Calu3 (cell line): ENCODE measurements at places on chromosomes 6 and 20. TPM values are rescaled to one million over a fixed set of nuclear protein-coding genes. Genes with fewer than 3 reads are reported as not detected.

Gene PRICKLE4
- 6.4 and 7.1 TPM in 2 replicates for total RNA-seq

Gene FAM83C
- total RNA-seq = 0.12 TPM in 1 of 2 replicates, not detected in the other

Gene VSX1
- total RNA-seq = not detected in 2 replicates

Gene GPR31
- total RNA-seq = not detected in 2 replicates

Gene MARCKS
- total RNA-seq = 64.6 and 70.1 TPM in 2 replicates

Gene CCM2L
- total RNA-seq = not detected in 2 replicates

Gene SLC13A3
- 0.49 TPM in 1 of 2 replicates, not detected in the other for total RNA-seq

Gene BLOC1S5
- total RNA-seq = 8.0 and 10.5 TPM in 2 replicates

Gene RAD21L1
- not detected in 2 replicates for total RNA-seq

Gene MYO6
- total RNA-seq = 122 and 153 TPM in 2 replicates

Gene XKR7
- total RNA-seq = not detected in 2 replicates

Gene L3MBTL1
- 39.7 and 42.3 TPM in 2 replicates for total RNA-seq

Gene ZNF334
- total RNA-seq = not detected in 2 replicates

Gene CFB
- 944 and 1,205 TPM in 2 replicates for total RNA-seq

Gene DAAM2
- not detected in 2 replicates for total RNA-seq

Gene TNXB
- total RNA-seq = 10.6 and 11.3 TPM in 2 replicates

Gene FAM209B
- total RNA-seq = not detected in 2 replicates
